T follicular helper cell (primary cell): ENCODE measurements at places on chromosomes 6 and 20.

DNA sequence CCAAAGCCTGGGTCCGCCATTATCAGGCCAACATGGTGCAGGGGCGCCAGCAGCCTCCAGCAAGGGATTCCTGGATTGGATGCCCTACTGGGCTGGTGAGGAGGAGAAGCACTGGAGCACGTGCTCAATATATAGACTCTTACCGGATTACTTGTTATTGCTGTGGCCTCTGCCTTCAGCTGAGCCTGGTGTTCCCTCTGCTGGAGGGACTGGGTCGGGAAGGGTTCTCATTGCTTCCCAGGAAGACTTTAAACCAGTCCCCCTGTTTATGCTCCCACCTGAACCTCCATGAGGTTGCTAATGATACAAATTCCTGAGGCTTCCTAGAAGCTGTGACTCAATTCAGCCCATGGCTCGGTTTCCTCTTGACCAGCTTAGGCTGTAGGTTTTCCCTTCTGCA lies 186.7 kb upstream of the ARID1B start:
- no peak for DNase-seq

GRCh38 chr6:41454189-41454789 lies 91.9 kb upstream of the FOXP4 start:
- no peak for DNase-seq

DNA sequence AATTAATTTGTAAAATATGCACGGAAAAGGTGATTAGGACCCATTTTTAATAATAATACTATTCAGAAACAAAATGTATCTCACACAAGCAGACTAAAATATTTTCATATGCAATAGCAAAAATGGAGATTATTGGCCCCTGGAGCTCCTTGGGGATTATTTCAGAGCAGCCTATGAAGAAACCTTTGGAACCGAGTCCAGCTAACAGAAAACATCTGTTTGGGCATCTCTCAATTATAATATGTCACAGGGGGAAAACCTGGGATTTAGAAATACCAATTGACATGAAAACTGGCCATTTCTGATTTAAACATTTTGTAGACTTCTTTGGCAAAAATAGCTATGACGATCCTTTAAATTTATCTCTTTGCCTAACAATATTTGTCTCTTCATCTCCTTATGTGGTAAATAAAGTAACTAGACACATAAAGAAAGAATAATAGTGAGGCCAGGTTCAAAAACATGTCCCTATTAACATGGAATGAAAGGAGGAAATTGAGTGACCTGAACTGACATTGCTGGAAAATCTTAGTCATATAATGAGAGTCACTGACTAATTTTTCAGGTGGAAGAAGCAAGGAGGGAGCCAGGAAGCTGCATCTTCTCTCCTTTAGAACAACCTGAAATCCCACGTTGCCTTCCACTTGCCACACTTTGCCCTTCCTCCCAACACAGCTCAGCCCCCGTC lies 199.0 kb downstream of the SOD2 start:
- no peak for DNase-seq

GRCh38 chr6:6663421-6664135 lies 75.1 kb downstream of the LY86 start:
- no peak for DNase-seq

- no peak for DNase-seq
Observed at GRCh38 chr6:26367114-26367513, 2.1 kb downstream of the BTN3A2 start.

DNA sequence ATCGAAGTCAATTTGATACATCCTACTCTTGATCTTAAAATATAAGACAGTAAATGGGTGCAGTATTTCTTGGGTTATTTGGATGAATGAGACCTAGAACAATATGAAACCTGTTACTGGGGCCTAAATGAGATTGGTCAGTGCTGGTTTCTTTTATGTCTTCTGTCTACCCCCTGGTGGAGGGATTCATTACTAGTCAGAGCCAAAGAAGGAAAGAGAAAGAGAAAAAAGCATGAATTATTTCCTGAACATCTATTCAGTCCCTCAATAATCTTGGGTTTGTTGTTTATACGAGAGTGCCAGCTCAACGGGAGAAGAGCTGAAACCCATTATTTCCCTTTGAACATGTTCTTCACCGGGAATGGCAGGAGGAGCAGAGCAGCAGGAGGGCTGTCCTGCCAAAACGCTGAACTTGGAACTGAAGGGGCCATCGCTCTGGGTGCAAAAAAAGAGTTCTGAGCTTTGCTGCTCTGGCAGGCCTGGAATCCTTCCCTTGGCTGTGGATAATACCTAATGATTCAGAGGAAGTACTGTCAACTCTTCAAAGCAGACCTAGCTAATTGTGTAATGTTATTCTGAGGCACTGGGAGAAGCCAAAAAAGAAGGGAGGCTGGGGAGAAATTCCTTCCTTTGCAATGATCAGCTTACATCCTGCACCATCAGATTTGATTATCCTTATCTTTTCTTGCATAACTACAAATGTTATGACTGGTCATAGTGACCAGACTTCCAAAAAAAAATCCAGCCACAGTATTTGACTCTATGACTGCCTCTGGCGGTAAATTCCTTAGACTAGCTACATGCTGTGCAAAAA lies 72.0 kb downstream of the BLOC1S5 start:
- DNase-seq = no peak

DNA sequence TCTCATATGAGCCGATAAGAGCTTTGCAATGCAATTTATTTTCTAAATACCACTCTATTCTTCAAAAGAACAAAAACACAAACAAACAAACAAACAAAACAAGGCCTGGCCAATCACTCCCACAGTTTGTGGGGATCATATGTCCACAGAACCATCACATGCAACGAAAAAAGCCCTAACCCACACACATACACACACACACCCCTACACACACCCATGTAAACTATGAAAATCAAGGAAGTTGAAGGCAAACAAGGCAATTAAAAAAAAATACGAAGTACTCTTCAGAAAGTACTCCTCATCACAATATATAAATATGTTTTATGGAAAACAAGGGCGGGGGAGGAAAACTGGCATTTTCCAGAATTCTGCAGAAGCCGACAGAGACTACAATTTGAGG lies 66.2 kb upstream of the PTGIS start:
- DNase-seq = no peak
